ENCODE measurements at places on chromosomes 4 and X.

DNA sequence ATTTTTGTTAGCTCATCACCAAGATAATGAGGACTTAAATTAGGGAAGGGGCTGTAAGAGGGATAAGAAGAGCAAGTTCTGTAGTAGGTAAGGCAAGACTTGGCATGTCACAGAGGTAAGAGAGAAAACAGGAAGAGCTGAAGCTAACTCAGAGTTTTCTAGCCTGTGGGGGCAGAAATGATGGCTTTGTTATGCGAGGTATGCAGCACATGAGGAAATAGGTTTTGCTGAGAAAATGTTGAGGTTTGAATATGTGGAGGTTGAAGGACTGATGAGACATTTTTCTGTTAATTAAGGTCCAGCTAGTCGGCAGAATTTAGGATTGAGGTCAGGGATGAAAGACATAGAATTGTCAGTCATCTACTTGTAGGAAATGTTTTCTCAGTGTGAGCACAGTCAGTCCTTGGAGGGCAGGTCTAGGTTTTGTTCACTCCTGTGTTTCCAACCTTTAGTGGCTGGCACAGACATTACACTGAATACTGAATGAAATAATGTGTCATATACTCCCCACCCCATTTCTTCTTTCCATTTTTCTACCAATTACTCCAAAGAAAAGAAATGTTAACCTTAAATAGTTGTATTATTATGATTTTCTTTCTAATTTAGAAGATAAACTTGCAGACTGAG is 154.0 kb upstream of the AADAT start:
- DNase-seq, result no peak

GRCh38 chr4:161573836-161574235 is 590.0 kb downstream of the FSTL5 start:
- DNase-seq, result no peak

DNA sequence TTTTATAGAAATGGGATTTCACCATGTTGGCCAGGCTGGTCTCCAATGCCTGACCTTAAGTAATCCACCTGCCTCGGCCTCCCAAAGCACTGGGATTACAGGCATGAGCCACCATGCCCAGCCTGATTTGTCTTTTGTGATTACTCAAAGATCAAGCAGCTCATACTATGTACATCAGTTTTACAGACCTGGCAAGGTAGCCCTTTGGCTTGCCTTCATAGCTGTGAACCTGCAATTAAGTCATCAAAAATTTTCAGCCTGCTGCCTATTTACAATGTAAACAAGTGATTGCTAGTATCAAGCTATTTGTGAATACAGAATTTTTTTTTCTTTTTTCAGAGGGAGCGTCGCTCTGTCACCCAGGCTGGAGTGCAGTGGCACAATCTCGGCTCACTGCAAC is 46.2 kb downstream of the GSX2 start:
- DNase-seq, result no peak

DNA sequence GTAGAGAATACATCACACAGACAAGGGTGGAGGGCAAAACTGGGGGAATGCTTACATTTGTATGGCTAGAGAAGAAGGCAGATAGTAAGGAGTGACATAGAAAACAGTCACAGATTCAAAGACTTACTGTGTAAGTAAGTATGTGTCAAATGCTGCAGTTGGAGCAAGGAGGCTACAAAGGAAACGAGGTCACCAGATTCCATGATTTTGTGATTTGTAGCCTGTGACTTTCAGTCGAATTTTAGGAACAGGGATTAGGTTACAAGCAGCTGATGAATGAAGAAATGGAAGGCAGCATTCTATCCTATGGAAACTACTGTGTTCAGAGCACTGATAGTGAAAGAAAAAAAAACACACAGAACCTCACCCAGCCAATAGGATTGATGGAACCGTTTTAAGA is 407.9 kb downstream of the IL15 start:
- no peak for DNase-seq

All from activated T-cell treated with anti-CD3 and anti-CD28 coated beads for 4 hours (primary cell).